Globus pallidus (tissue), 1 donor: ENCODE measurements at places on chromosomes 1 and 21.
A peak's percentile ranks its signal among the peaks of the same experiment; 100 is the strongest.

GRCh38 chr1:34162852-34163766, 1.9 kb downstream of the CSMD2 start:
- peak; percentile 86 for DNase-seq

DNA sequence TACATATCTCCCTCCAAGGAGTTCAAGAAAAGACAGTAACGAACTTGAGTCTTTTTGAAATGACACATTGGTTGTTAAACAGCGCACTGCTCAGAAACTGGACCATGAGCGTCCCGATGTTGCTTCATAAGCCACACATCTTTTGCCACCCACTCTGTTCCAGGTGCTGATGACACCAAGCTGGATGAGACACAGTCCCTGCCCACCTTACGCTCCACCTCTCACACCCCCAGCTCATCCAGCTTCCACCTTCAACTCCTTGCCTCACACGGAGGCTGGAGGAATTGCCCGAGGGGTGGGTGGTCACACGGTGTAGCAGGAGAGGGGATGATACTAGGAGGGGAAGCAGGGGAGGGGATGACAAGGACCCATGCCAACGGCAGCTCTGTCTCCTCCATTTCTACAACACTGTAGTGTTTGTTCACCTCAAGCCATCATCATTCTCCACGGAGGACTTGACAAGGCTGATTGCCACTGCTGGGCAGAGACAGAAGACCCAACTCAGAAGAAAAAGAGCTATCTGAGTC, 148.5 kb upstream of the TNR start:
- no peak for DNase-seq

DNA sequence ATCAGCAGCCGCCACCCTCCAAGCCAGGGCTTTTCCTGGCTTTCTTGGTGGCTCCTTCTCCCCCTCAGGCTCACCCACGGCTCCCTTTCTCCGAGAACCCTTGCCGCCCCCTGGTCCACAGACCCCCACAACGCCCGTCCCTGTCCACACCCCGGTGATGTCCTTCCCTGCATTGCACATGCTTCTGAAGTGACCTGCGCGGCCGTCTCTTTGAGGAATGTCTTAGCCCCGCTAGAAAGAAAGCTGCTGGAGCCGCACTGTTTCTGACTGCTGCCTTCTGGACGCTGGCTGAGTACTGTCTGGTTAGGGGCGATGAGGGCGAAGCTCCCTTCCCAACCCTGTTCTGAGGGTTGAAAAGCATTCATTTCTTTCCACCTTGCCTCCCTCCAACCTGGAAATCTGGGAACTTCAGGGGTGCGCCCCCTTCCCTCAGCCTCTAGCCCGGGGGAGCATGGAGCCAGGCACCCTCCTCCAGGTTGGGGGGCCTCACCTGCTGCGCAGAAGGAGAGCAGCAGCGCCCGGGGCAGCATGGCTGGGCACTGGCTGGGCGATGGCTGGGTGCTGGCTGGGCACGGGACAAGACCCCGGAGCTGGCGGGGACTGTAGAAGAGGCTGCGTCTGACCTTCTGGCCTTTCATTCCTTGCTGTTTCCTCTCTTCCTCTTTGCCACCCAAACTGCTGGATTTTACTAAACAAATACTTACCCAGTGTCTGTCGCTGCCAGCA, at the start of gene CLEC20A:
Gene CLEC20A, minus strand, starts transcription at position 555 of the 726 bp plus-strand sequence. Its CDS starts 25 bp downstream, at position 530.
- DNase-seq: no peak

- no peak for DNase-seq
Measured at GRCh38 chr1:65729259-65729658, 63.4 kb upstream of the PDE4B start.

GRCh38 chr1:9767964-9768668, 55.6 kb downstream of the CLSTN1 start:
- DNase-seq: no peak
